Chondrocyte (in vitro differentiated cells): ENCODE measurements at places on chromosomes 16 and 17. TPM values are rescaled to one million over a fixed set of nuclear protein-coding genes. Genes with fewer than 3 reads are reported as not detected.

- DNase-seq, result no peak
Observed at GRCh38 chr16:66898207-66898606, 17.9 kb downstream of the PDP2 start.

- no peak for DNase-seq
Observed at GRCh38 chr17:63528183-63528582, 5.0 kb downstream of the KCNH6 start.

The CNTNAP4 gene
- not detected in 3 replicates for total RNA-seq

GRCh38 chr16:70250748-70251628 is 752 bp downstream of the EXOSC6 start:
- peak; percentile 93 for DNase-seq

- DNase-seq, result no peak
Observed at GRCh38 chr16:71564335-71564967, 12.4 kb downstream of the TAT start.

DNA sequence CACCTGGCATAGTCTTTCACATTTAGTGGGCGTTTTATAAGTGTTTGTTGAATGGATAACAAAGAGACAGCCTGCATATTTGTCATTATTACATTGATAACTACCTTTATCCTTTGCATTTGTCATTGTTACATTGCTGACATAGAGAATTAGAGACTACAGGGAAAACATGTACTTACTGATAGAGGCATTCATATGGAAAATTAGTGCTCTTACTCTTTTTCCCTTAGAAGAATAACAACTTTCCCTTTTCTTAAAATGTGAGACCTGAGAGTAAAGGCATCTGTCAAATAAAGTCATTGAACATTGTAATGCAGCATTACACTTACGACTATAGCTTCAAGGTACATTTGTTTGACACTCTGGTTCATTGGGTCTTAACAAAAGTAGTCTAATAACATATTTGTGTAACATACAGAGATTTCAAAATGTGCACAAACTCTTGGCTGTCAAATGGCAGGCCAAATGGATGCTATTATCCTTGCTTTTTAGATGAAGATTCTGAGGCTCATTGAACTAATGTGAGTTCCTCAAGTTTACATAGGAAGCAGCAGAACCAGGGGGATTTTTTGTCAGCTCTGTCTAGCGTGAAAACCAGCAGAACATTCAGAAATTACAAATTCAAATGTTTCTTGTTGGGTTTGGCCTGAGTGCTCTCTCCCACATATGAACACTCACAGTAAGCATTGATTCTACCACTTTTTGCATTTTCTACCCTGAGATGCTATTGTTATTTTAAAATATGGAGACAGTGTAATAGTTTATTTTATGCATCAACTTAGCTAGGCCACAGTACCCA is 28.5 kb downstream of the SMIM36 start:
- DNase-seq, result no peak

GRCh38 chr16:88356727-88357199 is 26.0 kb upstream of the ZNF469 start:
- peak; percentile 86 for DNase-seq
